ENCODE measurements at places on chromosomes 11 and 22.
A peak's percentile ranks its signal among the peaks of the same experiment; 100 is the strongest.

GRCh38 chr11:34330653-34331052 is 27.2 kb downstream of the ABTB2 start:
- DNase-seq = no peak

GRCh38 chr22:38431266-38432010 is 23.6 kb downstream of the KCNJ4 start:
- no peak for DNase-seq

- DNase-seq = no peak
Measured at GRCh38 chr22:23104187-23104971, 34.1 kb downstream of the GNAZ start.

GRCh38 chr11:71240061-71240690 is 12.2 kb downstream of the SHANK2 start:
- no peak for DNase-seq

GRCh38 chr11:44785856-44786607 is 59.3 kb downstream of the TSPAN18 start:
- DNase-seq = no peak

DNA sequence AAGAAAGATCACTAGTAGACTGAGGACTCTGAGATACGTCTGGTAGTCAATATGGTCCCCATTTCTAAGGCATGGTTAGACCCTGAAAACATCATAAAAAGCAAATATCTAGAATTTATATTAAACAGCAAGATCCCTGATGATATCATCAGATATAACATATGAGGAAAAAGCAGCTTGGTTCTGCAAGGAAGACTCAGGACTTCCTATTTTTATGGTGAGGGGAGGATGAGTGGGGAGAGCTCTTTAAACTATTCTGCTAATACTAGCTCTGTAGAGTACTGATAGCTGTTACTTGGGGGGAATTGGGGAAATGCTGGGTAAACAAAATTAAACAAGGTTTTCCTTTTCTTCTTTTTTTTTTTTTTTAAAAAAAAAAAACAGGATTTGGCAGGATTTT is 235.8 kb downstream of the SWAP70 start:
- DNase-seq = no peak

DNA sequence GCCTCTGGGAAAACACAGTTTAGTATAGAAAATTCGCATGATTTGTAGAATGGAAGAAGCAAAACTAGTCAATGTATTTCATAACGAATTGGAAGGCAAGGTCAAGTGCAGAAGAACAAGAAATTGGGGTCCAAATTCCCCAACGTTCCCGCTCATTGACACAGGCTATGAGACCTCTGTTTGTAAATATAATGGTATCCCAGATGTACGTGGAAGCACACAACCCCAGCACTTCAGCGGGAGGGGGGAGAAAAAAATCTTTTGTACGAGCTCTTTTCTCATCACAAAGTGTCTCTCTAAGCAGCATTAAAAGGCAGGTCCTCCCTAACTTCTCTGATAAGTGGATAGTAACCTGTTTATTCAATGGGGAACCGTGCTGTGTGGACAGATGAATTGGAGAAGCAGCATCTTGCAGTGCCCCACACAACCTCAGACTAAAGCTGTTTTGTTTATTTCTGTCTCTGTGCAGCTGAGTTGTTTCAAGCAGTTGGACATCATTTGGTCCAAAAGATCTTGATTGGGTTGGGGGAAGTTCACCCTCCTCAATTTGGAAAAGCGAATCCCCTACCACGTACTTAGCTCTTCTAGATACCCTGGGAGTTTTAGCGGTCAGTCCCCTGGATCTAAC is 1.1 kb upstream of the GAB2 start:
- DNase-seq = no peak

GRCh38 chr22:23836692-23837495 is 1.9 kb downstream of the DERL3 start:
- DNase-seq = no peak

DNA sequence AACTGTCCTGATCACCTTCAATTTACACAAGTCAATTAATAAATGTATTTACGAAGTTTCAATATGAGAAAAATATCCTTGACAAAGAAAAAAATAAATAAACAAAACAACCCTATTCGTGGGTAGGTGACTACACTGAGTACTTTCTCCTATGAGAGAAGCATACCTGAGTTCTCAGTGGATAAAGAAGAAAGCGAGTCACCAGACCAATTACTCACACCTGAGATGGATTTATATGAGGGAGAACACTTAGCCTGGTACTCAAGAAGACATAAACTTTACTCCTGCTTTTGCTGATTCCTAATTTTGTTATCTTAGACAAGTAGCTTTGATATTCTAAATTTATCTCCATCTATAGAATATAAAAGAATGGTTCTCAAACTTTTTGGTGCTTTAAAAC is 735.2 kb upstream of the ANO3 start:
- DNase-seq = no peak

DNA sequence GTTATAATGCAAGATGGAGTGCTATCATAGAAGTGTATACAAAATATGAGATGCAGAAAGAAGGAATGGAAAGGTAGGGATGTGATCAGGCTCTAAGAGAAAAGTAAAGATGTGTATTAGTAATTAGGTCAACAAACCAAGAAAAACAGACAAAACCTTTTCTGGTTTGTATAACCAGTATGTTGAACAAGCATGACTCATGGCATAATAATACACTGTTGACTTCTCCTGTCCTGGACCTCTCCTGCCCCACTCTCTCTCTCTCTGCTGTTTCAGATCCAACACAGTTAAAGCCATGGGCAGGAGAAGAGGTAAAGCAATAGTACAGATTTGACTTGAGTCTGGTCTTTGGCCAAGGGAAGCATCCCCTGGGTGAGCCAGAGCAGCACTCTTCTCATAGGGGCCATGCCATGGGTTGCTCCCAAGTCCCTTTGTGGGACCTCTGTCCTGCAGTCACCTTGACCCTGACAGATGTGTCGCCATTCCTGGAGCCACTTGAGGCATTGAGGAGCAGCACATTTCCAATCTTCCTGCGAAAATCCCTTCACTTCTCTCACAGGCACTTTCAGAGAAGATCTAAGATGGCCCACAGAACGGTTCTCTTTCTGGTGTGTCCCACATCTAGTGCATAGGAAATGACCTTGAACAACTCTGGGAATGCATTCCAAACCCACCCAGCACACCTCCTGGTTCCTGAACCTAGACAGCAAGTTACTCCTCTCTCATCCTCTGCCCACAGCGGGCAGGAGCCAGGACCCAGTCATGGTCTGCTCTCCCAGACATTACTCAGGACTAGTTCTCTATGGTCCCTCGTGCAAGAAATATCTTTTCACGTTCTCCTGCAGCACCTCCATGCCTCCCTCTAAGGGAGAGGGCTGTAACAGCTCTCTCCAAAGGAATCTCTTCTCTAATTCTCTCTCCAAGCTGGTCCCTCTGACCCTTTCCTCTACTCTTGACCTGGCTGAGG is 58.2 kb upstream of the PRSS23 start:
- DNase-seq = peak; percentile 44

DNA sequence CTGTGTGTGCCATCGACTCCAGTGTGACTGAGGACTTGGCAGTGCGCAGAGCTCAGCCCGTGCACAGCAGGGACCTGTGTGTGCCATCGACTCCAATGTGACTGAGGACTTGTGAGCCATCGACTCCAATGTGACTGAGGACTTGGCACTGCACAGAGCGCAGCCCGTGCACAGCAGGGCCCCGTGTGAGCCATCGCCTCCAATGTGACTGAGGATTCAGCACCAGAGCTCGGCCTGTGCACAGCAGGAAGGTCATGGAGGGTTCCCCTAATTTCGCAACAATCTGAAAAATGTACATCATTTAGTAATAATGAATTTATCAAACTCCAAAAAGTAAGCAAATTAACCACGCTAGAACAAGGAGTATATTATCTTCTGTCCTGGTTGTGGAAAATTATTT is 348.3 kb upstream of the B3GAT1 start:
- DNase-seq = no peak

- peak; percentile 95 for DNase-seq
Measured at GRCh38 chr22:20319745-20320658, at the start of gene DGCR6L. Gene DGCR6L, minus strand, starts transcription at chr22:20320060. Its CDS starts 72 bp downstream, at chr22:20319988.

GRCh38 chr22:47293368-47294221 is 531.1 kb downstream of the TBC1D22A start:
- DNase-seq = no peak

DNA sequence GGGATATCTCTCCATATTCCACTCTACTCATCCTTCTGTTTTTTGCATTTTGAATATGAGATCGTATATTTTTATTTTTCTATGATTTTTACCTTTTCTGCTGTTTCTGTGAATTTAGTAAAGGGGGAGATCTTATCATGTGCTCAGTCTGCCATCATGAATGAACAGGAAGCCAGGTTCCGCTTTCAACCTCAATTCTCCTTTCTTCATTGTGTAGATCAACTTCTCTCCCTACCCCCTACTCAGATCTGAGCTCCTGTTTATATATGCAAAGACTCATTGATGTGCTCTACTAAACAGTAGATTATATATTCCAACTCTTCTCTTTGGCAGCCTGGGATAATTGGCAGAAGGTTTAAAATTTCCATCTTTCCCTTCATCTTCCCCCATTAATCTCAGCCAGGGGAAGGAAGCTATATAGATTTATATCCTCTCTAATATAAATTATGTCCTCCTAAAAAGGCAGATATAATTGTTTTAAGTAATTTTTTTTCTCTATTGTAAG is 336.7 kb upstream of the PLET1 start:
- DNase-seq = no peak

GRCh38 chr11:65219930-65220213 is 38.1 kb downstream of the CAPN1 start:
- peak; percentile 75 for DNase-seq

- DNase-seq = peak; percentile 37
Measured at GRCh38 chr11:101706541-101706940, 122.7 kb upstream of the TRPC6 start.

DNA sequence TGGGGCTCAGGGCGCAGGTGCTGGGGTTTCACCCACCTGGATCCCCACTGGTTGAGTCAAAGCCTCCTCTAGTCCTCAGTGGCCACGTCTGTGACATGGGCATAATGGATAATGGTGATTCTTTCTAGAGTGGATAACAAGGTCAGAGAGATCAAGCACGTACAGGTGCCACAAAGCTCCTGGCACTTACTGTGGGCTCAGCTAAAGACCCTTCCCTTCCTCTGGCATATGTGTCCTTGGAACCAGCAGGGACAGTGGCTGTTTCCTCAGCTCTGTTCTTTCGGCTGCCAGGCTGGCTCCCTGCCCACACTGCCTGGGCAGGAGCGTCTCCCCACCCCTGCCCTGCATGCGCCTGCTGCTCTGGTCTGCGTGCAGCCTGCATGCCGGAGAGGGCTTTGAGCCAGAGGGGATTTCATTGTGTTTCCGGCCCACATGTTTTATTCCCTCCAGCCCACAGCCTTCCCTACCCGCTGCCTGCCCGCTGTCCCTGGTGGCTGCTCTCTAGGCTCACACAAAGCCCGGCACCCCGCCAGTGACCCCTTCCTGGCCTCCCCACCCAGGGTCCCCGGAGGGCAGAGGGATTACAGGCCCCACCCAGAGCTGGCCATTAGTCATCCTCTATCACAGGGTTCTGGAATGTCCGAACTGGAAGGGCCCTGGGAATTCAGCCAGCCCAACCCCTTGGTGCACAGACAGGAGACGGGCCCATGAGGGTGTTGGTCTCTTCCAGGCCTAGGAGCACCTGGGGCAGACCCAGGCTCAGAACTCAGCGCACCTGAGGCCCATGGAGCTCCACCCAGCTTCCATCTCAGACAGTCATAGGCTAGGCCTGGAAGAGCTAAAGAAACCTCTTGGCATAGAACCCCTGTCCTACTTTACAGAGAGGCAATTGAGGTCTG is 55.3 kb upstream of the GCAT start:
- peak; percentile 95 for DNase-seq

DNA sequence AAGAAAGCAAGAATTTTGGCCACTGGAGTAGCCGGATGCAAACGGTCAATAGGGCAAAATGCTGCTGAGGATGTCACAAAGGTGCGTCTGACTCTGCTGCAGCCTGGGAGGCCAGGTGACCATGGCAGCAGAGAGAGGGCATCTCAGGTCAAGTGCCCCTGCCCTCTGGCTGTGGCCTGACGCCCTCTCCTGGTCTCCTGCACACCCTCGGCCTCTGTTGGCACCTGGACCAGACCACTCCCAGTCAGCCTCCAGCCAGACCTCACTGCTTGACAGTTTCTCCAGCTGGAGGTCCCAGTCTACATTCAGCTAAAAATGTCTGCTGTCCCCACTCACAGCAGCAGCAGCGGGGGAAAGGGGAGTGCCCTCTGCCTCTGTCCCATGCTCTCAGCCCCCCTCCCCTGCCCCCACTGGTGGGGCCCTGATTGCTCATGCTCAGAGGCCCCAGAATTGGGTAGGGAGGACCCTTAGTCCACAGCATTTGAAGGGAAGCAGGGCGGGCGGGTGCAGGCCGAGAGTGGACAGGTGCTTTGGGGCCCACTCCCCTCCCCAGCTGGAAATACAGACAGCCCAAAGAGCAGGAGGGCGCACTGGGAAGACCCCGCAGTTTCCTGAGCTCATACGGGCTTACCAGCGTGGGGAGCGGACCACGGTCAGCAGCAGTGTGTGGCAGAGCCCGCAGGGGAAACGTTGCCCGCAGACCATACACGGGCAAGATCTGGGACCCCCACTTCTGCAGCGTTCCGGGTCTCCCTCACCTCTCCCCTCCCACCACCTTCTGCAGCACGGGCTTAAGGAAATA is 1.6 kb upstream of the BRSK2 start:
- DNase-seq = no peak

DNA sequence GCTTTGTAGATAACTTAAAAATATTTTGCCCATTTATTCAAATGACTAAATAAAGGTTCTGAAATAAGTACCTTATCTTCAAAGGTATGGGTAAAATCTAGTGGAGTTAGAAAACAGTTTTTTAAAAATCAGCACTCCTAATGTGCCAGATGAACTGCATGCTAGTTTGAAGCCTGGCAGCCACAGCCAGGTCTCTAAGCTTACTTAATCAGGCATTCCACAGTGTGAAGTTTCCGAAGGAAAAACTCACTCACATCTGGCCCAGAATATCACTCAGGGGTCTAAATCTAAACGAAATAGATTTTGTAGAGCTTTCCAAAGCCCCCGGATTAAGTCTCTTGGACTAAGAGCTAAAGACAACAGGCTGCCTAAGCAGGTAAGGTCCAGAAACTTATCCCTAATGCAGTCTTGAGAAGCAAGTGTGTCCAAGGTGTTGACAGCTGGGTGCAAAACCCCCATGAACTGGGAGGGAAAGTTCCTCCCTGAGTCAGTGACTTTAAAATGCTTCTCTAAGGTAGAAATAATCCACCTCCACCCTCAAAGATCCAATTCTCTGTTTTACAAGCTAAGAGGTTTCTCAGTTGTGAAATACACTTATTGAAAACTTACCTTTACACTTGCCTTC is 157.6 kb downstream of the FCHSD2 start:
- DNase-seq = no peak

- DNase-seq = no peak
Measured at GRCh38 chr11:112539741-112540140, 279.1 kb upstream of the PLET1 start.

Measured in AG08395 (cell line).